Thoracic aorta (tissue), 2 donors: ENCODE measurements at places on chromosomes 5 and 9. TPM values are rescaled to one million over a fixed set of nuclear protein-coding genes. Genes with fewer than 3 reads are reported as not detected.

GPR150 gene
- total RNA-seq, result not detected

SLC36A3 gene
- total RNA-seq, result not detected

POU4F3 gene
- total RNA-seq, result not detected

CARTPT gene
- total RNA-seq, result not detected

CLTB gene
- 192 TPM for total RNA-seq

REEP2 gene
- 8.9 TPM for total RNA-seq

LCN15 gene
- total RNA-seq, result not detected
